ENCODE measurements at places on chromosomes 12 and 14. TPM values are rescaled to one million over a fixed set of nuclear protein-coding genes. Genes with fewer than 3 reads are reported as not detected.

Gene SLC4A8
- 3.3 TPM for total RNA-seq

Gene GSKIP
- total RNA-seq = 11.6 TPM

Gene DHRS2
- total RNA-seq = not detected

Gene CRIP2
- 10.8 TPM for total RNA-seq

Gene POLE
- total RNA-seq = 19.6 TPM

Gene TAS2R19
- 1.8 TPM for total RNA-seq

Gene DAO
- total RNA-seq = not detected

Gene GALNT8
- total RNA-seq = 0.42 TPM

Gene LRRC10
- not detected for total RNA-seq

Gene SCNN1A
- total RNA-seq = 1.2 TPM

Gene KRT73
- total RNA-seq = 21.4 TPM

Gene ALG10
- 12.6 TPM for total RNA-seq

Gene ITGB7
- total RNA-seq = 49.8 TPM

Gene FGF23
- total RNA-seq = not detected

Gene ZNF740
- total RNA-seq = 15.2 TPM

Gene RFX4
- not detected for total RNA-seq

Gene CRADD
- 7.5 TPM for total RNA-seq

Gene MUCL1
- total RNA-seq = not detected

Gene SLC17A8
- total RNA-seq = not detected

Gene DNAJC22
- total RNA-seq = not detected

Gene RERG
- not detected for total RNA-seq

Gene IL23A
- 23.5 TPM for total RNA-seq

Gene MYH6
- total RNA-seq = not detected

Gene NYNRIN
- under 0.01 TPM for total RNA-seq

Gene TRIM9
- 0.42 TPM for total RNA-seq

Gene LRRIQ1
- 0.52 TPM for total RNA-seq

Gene RAD9B
- total RNA-seq = 0.94 TPM

Gene GLT8D2
- not detected for total RNA-seq

Gene KCNH5
- total RNA-seq = not detected

Gene ERBB3
- total RNA-seq = 1.4 TPM

Gene POTEG
- total RNA-seq = not detected

Gene KRT6C
- not detected for total RNA-seq

Gene EIF4B
- 1,510 TPM for total RNA-seq

Gene EFCAB11
- total RNA-seq = 0.63 TPM

Gene CAPZA3
- total RNA-seq = not detected

Gene MORN3
- 3.6 TPM for total RNA-seq

Gene TMEM233
- not detected for total RNA-seq

Gene DACT1
- total RNA-seq = 4.5 TPM

Gene PLD4
- 15.3 TPM for total RNA-seq

Gene TRIP11
- total RNA-seq = 11.5 TPM

Gene NTN4
- 0.31 TPM for total RNA-seq

Gene MYF6
- total RNA-seq = not detected

Gene FCF1
- 25.8 TPM for total RNA-seq

Gene DBX2
- total RNA-seq = not detected

Gene SSPN
- 0.10 TPM for total RNA-seq

Gene KLRG1
- 23.6 TPM for total RNA-seq

Data from mononuclear cell (primary cell).